Dorsolateral prefrontal cortex (tissue), 122 donors: ENCODE measurements at places on chromosomes 7 and 10. TPM values are rescaled to one million over a fixed set of nuclear protein-coding genes. Genes with fewer than 3 reads are reported as not detected.

The FGL2 gene
- total RNA-seq: 4.6 TPM

- no peak for DNase-seq
These were observed 160.1 kb downstream of the EXOC4 start for GRCh38 chr7:133412942-133413341.

DNA sequence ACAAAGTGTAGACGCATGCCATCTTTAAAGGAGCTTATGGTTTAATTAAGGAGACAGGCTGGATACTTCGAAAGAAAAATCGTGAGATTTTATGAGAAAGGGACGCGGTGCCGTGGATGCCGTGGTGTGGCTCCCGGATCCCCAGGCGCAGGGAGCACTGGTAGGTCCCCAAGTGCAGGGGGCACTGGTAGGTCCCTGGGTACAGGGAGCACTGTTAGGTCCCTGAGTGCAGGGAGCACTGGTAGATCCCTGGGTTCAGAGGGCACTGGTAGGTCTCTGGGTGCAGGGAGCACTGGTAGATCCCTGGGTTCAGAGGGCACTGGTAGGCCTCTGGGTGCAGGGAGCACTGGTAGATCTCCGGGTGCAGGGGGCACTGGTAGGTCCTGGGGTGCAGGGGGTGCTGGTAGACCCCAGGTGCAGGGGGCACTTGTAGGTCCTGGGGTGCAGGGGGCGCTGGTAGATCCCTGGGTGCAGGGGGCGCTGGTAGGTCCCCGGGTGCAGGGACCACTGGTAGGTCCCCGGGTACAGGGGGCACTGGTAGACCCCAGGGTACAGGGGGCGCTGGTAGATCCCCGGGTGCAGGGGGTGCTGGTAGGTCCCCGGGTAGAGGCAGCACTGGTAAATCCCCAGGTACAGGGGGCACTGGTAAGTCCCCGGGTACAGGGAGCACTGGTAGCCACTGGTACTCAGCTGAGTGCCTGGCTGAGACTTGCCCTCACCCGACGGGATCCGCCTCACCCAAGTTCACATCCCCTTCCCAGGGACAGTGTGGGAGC lies 14.1 kb downstream of the PRKAG2 start:
- DNase-seq: no peak

DNA sequence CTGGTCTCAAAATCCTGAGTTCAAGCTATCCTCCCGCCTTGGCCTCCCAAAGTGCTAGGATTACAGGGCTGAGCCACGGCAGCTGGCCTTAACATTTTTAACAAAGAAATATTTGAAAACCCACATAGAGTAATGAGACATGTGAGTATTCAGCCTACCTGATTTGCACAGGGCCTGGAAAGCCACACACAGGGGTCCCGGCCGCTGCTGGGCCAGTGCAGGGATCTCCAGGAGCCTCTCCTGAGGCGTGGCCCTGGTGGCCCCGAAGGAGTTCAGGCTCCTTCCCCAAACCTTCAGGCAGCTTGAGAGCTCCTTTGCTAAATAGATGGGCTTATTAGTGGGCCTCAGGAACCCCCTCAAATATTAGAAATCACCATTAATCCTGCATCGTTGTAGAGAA lies 18.7 kb downstream of the CNPY1 start:
- DNase-seq: no peak

GRCh38 chr10:77282163-77282562 lies 355.4 kb downstream of the KCNMA1 start:
- no peak for DNase-seq

The PTN gene
- total RNA-seq: 65.1 TPM

The TMED4 gene
- total RNA-seq: 77.8 TPM

DNA sequence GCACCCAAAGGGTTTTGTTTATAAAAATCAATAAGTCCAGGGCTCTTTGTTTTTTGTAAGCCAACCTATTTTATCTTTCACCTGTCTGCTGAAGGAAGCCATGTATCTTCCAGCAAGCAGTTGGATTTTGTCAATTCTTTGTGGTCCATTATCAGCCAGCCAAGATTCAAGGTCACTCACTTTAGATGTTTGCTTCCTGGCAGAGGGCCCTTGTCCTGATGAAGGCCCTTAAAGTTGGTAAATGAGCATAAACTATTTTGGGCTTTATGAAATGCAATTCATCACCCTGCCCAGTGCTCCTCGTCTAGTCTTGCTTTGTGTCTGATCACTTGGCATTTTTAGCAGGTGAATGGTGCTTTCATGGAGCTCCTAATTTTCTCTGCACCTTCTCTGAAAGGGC lies 1004.2 kb downstream of the GRID1 start:
- DNase-seq: no peak

DNA sequence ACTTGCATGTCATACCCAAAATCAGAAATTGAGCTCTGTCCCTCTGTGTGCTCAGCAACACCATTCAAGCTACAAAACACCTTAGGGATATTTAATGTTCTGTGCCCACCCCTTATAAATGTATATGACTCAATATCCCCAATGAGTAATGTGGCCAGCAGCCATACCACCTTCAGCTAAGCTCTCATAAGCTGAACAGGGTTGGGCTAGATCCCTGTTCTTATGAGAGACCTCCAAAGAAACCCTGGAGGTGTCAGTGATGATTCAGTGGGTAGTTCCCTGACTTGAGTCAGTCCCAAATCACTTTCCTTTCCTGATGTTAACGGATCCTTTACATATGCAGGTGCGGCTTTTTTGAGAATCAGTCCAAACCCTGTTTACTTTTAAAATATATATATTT lies 253.8 kb downstream of the CREB5 start:
- no peak for DNase-seq

The DNAAF5 gene
- total RNA-seq: 24.0 TPM

- DNase-seq: no peak
These were observed 6.3 kb upstream of the SEMA3A start for GRCh38 chr7:84200859-84201258.

DNA sequence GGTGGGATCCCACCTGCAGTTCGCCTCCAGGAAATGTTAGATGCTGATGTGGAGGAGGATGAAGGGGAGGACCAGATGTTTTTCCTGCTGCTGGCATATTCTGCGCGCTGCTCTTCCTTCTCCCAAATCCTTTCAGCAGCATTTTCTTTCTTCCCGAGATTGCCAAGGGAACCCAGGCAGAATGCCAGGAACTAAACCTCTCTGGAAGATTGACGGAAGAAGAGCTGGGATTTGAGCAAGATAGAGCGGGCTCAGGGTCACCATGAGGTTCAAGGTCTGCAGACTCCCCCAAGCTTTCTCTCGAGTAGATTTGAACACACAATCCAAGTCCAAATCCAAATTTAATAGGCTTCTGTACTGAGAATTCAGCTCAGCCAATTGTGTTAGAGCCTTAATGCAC lies 345.2 kb upstream of the C7orf33 start:
- no peak for DNase-seq

DNA sequence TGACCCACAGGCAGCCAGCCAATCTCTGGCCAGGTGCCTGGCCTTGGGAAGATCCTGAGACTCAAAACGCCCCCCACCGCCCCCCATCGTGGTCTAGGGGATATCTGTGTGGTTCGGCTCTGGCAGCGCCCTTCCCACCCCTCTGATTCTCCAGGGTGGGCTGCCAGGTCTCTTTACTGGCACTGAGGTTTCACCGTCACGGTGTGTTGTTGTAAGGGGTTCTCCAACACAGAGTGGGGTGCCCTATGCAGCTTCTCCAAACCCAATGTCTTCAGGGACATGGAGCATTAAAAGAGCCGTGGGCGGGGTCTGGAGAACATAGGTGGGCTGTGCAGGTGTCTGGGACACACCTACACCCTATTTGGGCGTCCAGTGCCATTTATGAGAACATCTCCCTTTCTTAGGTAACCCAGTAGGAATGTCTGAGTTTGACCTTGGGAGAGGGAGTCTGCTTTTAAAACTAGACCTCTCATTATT lies 1.5 kb downstream of the MAFK start:
- DNase-seq: no peak

The CTTNBP2 gene
- total RNA-seq: 44.0 TPM

- no peak for DNase-seq
These were observed 24.0 kb downstream of the ZPBP start for GRCh38 chr7:50068850-50069551.

GRCh38 chr7:151239837-151240459 lies 7.7 kb downstream of the CHPF2 start:
- DNase-seq: no peak

- no peak for DNase-seq
These were observed 30.4 kb downstream of the AMZ1 start for GRCh38 chr7:2718296-2718965.

The NEUROG3 gene
- total RNA-seq: 0.44 TPM

The NPFFR1 gene
- total RNA-seq: 0.83 TPM

The CRTAC1 gene
- 36.2 TPM for total RNA-seq

DNA sequence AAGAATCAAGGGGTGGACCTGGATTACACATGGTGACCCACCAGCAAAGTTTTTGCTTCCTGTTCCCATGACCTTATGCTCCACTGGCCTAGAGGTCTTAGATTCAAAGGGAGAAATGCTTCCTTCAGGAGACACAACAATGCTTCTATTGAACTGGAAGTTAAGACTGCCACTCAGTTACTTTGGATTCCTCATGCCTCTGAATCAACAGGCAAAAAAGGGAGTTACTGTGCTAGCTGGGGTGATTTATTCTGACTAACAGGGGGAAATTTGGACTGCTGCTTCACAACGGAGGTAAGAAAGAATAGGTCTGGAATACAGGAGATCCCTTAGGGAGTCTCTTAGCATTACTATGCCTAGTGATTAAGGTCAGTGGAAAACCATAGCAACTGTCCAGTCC lies 10.3 kb downstream of the TMEM229A start:
- no peak for DNase-seq

DNA sequence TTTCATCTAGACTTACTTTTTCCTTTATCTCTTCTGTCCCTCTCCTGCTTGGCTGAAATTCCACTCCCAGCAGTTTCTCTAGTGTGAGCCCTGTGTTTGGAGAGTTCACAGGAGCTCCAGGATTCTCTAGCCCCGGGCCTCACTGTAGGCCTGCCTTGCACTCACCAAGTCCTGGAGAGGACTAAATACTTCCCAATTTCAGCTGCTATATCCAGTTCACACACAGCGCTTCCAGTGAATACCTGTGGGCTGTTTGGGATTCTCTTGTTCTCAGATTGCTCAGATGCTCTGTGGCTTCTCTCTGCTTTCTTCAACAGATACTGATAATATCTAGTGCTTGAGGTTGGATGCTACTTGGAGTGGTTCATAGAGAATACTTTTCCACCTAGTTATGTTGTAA lies 46.0 kb downstream of the MINPP1 start:
- no peak for DNase-seq

The CYP51A1 gene
- total RNA-seq: 97.1 TPM

The OR13A1 gene
- total RNA-seq: not detected

DNA sequence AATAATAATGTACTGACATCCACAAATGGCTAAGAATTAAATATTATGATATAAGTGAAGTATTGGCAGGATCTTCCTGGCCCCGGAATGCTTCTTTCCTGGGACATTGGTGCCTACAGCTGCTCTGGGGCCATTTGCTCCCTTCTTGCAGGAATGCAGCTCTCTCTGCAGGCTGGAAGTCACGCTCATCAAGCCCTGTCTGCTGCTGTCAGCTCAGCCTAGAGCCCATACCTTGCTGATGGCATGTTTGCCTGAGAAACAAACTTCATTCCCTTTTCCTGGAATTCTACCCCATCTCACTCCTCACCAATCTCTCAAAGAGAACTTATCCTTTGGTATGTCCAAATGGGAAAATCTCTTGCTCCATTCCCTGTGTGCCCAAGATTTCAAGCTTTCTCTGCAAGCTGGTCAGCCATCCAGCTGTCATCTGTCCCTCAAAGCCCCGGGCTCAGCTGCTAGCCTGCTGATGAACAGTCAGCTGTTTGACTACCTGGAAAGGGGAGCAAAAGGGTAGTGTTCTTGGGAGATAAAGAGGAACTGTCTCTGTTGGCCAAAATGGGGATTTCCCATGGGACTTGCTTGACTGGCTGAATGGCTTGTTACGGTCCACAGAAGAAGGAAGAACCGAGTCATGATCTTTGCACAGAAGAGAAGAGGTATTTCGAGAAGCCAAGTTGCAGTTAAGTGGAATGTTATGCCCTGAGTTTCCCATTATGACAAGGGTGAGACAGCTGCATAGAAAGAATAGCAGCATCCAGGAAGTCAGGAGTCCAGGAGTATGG lies 12.0 kb upstream of the RASSF4 start:
- DNase-seq: no peak

GRCh38 chr10:12077580-12078180 lies 8.9 kb downstream of the DHTKD1 start:
- DNase-seq: no peak

The ATP5MK gene
- total RNA-seq: 337 TPM

DNA sequence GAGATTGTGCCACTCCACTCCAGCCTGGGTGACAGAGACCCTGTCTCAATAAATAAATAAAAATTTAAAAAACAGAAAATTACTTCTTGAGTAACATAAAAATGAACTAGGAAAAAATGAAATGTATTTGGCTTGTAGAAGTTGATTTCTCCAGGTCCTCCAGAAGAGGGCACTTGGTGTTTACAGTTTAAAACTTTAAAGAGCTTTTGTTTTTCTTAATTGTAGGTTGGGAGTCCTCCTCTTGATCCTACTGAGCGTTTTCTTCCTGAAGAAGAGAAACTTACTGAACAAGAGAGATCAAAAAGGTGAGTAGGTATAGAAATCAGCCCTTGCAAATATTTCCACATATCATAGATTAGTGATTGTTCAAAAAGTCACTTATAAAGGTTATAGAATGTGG lies 16.2 kb downstream of the KIFBP start:
- DNase-seq: no peak

DNA sequence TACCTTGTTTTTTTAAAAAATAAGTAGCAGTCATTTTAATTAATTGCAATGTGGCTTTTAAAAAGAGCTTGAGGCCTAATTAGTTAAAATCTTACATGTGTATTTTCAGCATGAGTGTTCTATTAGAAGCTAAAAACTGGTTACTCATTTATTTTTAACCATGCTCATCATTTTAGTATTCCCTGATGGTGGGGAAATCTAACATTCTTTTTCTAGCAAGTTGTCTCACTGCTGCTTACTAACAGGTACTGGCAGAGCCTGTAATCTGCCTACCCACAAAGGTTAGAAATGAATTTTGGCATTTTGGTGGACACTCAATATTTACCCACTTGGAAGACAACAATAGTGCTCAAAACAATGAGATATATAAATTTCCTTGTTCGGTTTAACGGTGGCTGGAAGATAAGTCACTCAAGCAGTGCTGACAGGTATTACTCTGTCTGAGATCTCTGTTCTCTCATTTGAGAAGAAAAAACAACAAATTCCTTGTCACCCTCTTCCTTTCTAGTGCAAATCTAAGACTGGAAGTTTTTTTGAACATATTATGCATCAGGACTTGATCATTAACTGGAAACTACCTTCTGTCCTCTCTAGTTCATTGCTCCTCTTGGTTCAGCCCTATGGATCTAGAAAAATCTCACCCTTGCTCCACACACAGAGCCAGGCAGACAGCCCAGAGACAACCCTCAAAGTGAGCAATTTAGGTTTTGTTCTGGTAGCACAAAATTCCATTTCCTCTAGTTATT lies 83.3 kb downstream of the VWDE start:
- DNase-seq: no peak

- DNase-seq: no peak
These were observed 1607.1 kb downstream of the REEP3 start for GRCh38 chr10:65128277-65128676.

GRCh38 chr10:64286533-64286932 lies 765.3 kb downstream of the REEP3 start:
- peak; percentile 39 for DNase-seq

GRCh38 chr10:35561715-35562114 lies 43.4 kb upstream of the GJD4 start:
- DNase-seq: peak; percentile 68
